Dermis microvascular lymphatic vessel endothelial cell (primary cell): ENCODE measurements at places on chromosomes 5 and 9. TPM values are rescaled to one million over a fixed set of nuclear protein-coding genes. Genes with fewer than 3 reads are reported as not detected.

Gene FAM53C
- total RNA-seq = 24.3 and 28.8 TPM in 2 replicates

Gene AFF4
- 19.4 and 26.4 TPM in 2 replicates for total RNA-seq

Gene MPDZ
- total RNA-seq = 65.6 and 94.6 TPM in 2 replicates

Gene PDGFRB
- 5.0 and 14.3 TPM in 2 replicates for total RNA-seq

Gene PCDH12
- total RNA-seq = 22.9 and 29.7 TPM in 2 replicates

Gene ADGRD2
- total RNA-seq = not detected in 2 replicates

Gene PCDHGA6
- 1.2 and 2.4 TPM in 2 replicates for total RNA-seq

Gene FAM120A
- total RNA-seq = 77.2 and 91.4 TPM in 2 replicates

Gene SPAAR
- total RNA-seq = 0.76 and 2.8 TPM in 2 replicates

Gene TRIM36
- 0.25 and 0.26 TPM in 2 replicates for total RNA-seq

Gene CAVIN4
- 1.2 and 2.3 TPM in 2 replicates for total RNA-seq

Gene NOXA1
- total RNA-seq = 1.3 and 2.1 TPM in 2 replicates

Gene PCDHGC3
- total RNA-seq = 12.3 and 15.6 TPM in 2 replicates

Gene SEMA6A
- total RNA-seq = 11.8 and 51.1 TPM in 2 replicates

Gene TMC1
- 0.25 and 0.26 TPM in 2 replicates for total RNA-seq

Gene TSPAN17
- 36.5 and 47.7 TPM in 2 replicates for total RNA-seq

Gene OR1J2
- not detected in 2 replicates for total RNA-seq

Gene SLC6A18
- not detected in 2 replicates for total RNA-seq

Gene BASP1
- 1.3 and 2.4 TPM in 2 replicates for total RNA-seq

Gene TRIO
- 76.8 and 114 TPM in 2 replicates for total RNA-seq

Gene HINT1
- total RNA-seq = 199 and 247 TPM in 2 replicates

Gene NDUFA8
- 27.3 and 33.4 TPM in 2 replicates for total RNA-seq

Gene ADAMTS16
- total RNA-seq = under 0.01 TPM in 1 of 2 replicates, not detected in the other
